ENCODE measurements at places on chromosomes 7 and 10.

- DNase-seq = no peak
Observed at GRCh38 chr7:1085910-1086421, 1.9 kb upstream of the GPER1 start.

- no peak for DNase-seq
Observed at GRCh38 chr10:104069613-104070012, 16.1 kb downstream of the COL17A1 start.

- no peak for DNase-seq
Observed at GRCh38 chr10:95741807-95742467, 14.0 kb upstream of the ENTPD1 start.

- DNase-seq = no peak
Observed at GRCh38 chr7:147707926-147708325, 882.6 kb upstream of the C7orf33 start.

DNA sequence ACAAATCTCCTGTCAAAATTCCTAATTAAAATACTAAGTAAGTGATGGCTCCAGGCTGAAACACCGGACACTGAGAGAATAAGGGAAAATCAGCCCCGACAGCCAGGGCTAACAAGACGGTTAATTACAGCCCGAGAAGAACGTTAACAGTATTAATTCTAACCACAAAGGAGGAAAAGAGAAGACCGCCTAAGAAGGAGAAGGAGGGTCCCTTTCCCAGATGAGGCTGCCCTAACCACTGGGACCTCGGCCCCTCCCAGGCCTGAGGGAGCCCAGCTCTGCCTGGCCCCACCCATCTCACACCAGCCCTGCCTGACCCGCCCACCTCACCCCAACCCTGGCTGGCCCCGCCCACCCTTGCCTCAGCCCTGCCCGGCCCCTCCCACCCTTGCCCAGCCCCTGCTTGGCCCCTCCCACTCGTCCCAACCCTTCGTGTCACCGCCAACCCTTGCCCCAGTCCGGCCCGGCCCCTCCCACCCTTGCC lies 51.3 kb downstream of the PWWP2B start:
- DNase-seq = no peak

DNA sequence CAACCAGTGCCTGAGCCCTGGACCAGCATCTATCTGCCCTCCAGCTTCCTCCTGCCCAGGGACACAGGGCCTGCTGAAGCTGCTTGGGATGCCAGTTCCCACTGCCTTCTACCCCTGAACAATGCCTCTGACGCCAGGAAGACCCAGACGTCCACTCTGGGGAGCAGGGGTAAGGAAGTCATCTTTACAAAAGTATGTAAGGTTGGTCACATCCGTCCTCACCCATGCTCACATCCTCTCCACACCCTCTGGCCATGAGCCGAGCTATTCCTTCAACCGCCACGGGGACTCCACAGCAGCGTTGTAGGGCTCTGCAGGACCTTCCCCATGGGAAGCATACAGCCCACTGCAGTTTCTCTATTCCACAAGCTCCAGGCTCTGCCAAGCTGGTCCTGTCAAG lies 58.5 kb downstream of the CLRN3 start:
- DNase-seq = no peak

- no peak for DNase-seq
Observed at GRCh38 chr10:69397972-69398371, 18.7 kb downstream of the TACR2 start.

DNA sequence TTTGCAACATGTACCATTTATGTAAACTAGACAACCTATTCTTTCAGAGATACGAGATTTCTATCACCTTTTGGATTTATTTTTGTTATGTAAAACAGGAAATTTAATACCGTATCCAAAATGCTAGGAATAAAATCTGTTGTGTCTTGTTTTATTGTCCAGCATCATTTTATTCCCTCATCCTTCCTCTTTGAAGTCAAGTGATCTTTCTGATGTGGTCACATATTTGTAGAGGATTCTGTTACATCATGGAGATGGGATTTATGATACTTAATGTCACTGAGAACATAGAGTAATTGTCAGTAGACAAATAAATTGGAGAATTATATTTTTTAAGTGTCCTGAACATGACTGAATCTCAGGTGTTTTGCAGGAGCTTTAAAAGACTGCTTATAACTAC lies 64.7 kb downstream of the ZNF277 start:
- no peak for DNase-seq

DNA sequence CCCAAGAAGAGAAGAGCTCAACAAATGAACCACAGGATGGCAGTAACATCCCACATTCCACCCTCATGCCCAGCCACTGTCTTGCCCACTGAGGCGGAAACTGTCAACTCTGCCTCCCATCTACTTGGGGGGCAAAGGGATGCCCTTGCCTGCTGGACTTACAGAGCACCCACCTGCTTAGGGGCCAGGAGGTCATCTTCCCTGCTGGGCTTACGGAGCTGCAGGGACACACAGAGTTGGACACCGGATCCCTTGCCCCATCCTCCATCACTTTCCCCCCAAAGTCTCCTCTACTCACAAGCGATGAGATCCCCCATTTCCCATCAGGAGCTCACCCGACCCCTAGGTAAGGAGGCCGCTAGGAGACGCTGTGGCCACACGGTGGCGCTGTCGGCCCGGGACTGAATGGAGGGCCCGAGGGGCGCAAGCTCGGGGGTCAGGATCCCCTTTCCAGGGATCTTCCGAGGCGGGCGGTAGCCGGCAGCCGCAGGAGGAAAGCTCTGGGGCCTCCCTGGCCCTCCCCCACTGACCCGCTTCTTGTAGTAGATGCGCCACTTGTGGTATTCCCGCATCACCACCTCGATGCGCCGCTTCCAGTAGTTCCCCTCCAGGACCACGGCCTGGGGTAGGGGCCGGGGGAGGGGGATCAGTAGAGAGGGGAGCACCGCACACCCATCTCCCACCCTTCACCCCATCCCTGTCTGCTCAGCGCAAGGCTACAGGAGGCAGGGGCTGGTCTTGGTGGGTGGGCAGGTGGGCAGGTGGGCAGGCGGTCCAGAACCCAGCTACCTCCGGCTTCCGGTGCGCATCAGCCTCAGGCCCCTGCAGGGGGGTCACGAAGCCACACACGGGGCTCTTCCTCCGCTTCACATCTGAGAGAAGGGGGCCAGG lies 17.3 kb downstream of the MLXIPL start:
- DNase-seq = peak; percentile 62

- DNase-seq = no peak
Observed at GRCh38 chr10:118369641-118370205, 27.6 kb upstream of the FAM204A start.

DNA sequence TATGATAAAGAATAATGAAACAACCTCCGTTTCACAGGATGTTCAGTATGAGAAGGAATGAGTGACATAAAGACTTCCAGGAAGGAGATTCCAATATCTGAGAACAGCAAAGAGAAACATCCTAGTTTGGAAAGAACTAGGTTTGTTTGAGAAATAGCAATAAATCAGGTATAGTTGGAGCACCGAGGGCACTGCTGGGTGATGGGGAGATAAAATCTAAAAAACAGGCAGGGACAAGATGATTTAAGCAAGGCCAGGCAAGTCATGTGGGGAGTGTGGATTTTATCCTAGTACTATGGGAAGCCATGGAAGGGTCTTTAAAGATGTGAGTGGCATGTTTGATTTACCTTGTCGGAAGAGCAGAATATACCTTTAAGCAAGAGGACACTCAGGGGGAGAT lies 169.7 kb downstream of the SPAG6 start:
- DNase-seq = no peak

- DNase-seq = no peak
Observed at GRCh38 chr10:7186387-7187018, 224.3 kb downstream of the SFMBT2 start.

DNA sequence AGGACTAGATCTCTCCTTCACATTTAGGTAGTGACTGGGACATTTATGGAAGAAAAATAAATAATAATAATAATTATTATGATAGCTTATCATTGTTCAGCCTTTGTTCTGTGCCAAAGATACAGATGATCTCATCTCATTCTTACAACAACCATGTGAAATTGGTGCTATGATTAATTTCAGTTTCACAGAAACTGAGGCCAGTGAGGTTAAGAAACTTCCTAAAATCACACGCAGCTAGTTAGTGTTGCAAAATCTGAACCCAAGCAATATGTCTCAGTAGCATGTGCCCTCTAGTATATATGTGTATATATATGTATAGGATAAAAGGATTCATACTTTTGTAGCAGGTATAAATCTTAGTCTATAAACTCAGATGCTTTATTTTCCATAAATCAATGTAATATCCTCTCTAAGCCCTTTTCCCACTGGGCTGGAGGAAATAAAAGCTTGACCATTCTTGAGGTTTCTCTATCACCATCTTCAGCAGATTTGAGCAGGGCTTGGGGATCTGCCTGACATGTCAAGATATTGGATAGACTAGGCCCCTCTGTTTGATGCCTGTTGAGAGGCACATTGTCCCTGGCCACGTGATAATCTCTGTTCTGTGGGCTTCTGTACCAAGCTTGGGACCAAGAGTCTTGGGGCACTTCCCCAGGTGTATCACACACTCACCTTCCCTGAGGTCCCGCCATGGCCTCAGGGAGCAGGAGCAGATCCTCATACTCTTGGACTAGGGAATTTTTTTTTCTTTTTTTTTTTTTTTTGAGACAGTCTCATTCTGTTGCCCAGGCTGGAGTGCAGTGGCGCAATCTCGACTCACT lies 172.6 kb upstream of the NRP1 start:
- DNase-seq = no peak

DNA sequence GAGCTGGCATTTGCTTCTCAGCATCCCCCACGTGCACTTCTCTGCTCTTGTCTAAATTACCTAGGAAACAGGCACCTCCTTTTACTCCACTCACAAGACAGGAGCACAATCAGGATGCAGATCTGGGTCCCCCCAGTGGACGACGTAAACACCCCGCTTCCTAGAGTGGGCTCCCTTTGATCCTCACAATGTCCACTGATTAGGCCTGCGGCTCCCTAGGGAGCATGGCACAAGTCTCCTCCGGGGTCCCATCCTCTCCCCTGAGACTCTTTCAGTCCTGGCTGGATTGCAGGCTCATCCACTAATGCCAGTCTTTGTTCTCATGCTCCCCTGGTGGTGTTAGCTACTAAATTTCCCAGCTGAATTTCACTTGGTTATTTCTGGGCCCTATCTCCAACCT lies 98.3 kb downstream of the GLI3 start:
- no peak for DNase-seq

DNA sequence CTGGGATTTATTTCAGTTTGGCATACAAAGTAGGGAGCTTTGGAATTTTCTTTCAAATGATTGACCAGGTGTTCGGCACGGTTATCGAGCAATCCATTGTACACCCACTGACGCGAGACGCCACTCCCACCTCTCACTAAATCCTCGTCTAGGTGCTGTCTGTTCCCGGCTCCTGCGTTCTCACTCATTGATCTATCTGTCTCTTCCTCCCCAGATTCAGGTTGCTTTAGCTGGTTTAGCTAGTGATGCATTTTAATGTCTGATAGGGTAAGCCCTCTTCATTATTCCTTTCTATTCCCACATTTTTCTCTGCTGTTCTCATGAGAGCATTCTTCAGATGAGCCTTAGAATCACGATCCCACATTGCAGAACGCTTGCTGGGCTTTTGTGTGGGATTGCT lies 91.7 kb downstream of the ELFN1 start:
- DNase-seq = no peak

DNA sequence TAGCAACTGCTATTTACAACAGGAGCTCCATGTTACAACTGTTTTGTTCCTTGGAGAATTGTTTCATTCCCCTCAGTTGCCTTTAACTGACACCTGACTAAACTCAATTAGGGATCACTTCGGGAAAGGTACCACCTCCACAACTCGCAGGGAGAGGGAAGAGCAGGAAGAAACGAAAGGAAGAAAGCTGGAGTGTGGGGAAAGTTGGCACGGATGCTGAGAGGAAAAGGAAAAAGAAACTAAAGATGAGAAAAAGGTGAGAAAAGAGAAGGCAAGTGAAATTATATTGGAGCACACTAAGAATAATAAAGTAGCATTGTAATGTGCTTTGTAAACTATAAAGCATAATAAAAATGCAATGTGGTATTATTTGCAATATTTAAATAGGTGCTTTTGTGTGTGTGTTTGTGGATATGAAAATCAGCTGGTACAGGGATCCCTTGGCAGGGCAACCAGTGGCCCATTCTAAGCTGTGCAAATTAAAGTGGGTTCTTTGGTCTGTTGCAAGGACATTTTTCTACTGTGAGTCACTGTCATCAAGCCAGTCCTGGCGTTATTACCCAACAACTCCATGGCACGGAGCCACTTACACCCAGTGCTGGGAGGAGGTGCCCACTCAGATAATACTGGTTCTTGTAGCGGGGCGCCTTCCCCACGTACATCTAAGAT lies 45.9 kb downstream of the HIPK2 start:
- DNase-seq = no peak

DNA sequence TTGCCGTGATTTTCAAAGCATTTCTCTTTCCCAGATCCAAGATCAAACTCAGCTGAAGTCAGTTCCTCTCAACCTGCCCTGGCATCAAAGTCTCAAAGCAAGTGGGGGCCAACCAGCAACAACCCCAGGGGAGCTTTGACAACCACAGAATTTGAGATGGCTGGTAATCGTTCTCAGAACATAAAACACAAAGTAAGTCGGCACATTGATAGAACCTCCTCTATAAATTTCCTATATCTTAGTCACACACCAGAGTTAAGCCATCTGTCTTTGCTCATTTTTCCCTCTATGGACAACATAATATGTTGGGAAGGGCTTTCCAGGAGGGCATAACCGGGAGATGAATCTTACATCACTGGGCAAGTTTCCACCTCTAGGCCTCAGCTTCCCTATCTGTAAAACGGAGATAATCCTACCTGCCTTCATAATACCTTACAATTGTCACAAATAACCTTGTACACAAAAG lies 1.2 kb upstream of the DNAJC9 start:
- DNase-seq = no peak

- DNase-seq = no peak
Observed at GRCh38 chr10:29987471-29987870, 71.9 kb downstream of the JCAD start.

GRCh38 chr7:158431941-158432347 lies 155.7 kb downstream of the PTPRN2 start:
- DNase-seq = no peak

DNA sequence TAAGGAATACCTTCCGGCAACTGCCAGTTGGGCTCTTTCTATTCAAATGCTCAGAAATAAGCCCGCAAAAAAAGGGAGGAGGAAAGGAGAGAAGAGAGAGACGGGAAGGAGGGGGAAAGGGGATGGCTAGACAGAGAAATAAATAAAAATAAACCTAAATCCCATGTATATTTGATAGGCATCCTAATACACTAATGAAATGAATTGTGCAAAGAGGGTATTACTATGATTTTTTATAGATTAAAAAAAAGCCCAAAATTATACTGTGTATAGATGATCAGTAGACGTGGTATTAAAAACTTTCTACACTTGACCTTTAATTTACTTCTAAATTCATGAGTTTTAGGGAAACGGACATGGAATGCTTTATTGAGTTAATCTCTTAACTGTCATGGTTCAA lies 89.9 kb downstream of the HBP1 start:
- no peak for DNase-seq

- no peak for DNase-seq
Observed at GRCh38 chr7:17530244-17530643, 231.8 kb downstream of the AHR start.

DNA sequence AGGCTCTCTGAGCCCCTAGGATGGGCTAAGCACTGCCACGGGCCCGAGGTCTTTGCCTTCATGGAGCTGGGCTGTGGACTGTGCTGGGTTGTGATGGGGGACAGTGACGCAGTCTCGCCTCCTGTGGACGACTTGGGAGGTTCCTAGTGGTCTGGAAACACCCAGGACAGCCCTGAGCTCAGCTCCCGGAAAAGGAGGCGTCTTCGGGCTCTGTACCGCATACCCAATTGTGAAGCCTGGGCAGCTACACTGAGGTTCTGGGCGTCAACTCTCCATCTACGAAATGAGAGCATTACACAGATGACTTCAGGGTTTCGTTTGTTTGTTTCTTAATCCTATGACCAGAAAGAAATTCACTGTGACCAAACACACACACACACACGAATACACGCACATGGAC lies 79.6 kb upstream of the KAT6B start:
- no peak for DNase-seq
